Activated naive CD4-positive, alpha-beta T cell treated with anti-CD3 and anti-CD28 coated beads, Interleukin-2, amount 50 U/mL, for 72 hours (primary cell): ENCODE measurements at places on chromosomes 5 and 9.

DNA sequence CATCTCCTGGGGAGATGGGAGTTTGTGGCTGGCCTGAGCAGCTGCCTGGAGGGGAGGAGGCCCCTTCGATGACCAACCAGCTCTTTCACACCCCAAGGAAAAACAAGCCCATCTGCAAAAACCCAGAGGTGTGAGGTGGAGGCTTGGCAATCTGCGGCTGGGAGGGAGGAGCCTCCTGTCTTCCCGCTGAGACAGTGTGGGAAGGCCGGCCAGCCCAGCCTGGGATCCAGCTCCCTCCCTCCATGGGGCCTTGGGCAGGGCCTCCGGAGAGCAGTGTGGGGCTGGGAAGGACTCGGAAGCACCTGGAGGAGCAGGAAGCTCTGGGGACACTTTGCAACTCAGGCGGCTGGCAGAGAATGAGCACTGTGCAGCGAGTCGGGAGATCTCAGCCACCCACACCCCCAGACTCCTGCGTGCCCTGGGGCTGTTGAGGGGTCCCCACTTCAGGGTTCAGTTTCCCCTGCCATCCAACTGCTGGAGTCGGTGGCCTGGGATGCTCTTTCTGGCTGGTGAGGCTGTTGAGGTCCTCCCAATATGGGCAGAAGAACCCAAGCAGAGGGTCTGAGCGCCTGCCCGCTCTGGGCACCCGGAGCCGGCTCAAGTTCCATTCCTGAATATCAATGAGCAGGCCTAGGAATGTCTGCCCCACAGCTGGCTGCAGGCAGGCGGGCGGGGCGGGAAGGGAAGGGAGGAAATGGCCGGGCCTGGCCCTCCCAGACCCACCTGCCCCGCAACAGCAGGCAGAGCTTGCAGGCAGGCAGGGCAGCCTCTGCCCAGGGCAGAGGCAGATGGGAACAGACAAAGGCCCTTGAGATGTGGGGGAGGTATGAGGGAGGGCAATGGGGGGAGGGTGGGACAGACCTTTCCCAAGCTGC lies 101.1 kb downstream of the FGF18 start:
- DNase-seq = no peak

DNA sequence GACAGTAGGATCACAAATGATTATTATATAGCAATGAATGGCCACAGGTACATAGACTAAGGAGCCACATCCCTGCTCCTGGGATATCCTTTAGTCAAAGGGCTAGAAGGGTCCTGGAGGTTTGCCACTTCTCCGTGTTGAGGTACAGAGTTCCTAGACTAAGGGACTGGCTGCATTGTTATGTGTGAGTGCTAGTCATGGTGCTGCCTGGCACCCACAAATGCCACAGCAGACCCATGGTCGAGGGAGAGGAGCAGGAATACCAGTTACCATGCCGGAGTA lies 47.4 kb downstream of the EXOSC2 start:
- DNase-seq = no peak

DNA sequence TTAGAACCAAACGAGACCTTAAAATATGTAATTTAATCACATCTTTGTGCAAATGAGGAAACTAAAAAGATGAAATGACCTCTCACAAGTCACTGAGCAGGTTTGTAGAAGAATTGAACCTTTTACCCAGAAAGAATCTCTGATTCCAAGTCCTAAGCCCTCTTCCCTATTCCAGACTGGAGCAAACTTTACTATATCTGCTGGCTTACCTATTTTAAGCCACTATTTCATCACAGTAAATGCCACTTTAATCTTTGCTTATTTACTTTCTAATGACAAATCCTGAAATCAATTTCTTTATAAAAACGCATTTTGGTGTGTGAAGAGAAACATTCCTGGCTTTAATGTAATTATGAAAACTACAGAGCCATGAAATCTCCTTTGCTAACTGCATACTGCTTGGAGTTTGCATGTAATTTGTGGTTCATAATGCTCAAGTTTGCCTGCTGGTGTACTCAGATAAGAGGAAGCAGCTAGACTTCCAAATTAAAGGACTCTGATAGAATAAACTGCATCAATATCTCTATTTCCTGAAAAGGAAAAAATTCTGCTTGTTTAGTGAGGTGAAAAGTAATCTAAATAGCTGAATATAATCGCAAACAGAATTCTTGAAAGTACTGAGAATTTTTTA lies 121.2 kb downstream of the RAB3C start:
- no peak for DNase-seq

GRCh38 chr9:123548741-123549545 lies 192.9 kb downstream of the CRB2 start:
- DNase-seq = no peak

DNA sequence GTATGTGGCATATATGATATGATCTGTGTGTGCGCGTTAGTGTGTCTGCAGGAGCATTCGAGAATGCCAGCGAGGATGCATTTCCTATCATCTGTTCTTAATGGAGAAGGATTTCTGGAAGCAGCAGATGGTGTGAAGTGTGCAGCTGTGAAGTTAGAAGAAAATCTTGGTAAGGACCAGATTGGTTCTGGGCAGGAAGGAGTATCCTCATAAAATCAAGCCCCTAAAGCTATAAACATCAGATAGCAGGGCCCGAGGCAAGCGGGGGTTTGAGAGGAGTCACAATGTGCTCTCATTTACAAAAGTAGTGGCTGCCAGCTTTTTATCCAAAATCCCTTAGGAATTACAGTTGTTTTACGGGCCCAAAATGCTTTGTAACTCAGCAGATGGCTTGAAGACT lies 40.0 kb downstream of the DAPK1 start:
- no peak for DNase-seq

GRCh38 chr9:127201071-127201541 lies 63.5 kb upstream of the GARNL3 start:
- no peak for DNase-seq

GRCh38 chr9:117101008-117101407 lies 313.8 kb downstream of the ASTN2 start:
- no peak for DNase-seq

GRCh38 chr5:39867923-39868322 lies 443.1 kb upstream of the DAB2 start:
- DNase-seq = no peak

- DNase-seq = no peak
Measured at GRCh38 chr5:91865915-91866314, 482.8 kb upstream of the ARRDC3 start.

- no peak for DNase-seq
Measured at GRCh38 chr5:65120371-65120967, 351.7 kb downstream of the CWC27 start.

DNA sequence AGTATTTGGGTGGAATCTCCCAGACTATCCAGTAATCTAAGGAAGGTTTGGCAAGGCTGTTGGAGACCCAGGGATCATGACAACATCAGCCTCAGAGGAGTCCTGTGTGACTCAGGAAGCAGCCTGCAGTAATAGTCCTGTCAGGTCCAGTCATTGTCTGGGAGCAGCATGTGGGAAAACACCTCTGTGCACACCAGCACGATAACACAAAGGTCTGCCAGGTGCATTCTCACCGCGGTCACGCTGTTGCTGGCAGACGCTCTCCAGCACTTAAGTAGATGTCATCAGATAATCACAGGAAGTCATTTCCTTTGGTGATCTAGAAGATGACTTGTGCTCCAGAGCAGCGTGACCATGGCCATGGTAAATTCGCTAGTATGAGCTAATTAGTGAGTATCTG lies 99.2 kb upstream of the IQGAP2 start:
- DNase-seq = peak; percentile 62

DNA sequence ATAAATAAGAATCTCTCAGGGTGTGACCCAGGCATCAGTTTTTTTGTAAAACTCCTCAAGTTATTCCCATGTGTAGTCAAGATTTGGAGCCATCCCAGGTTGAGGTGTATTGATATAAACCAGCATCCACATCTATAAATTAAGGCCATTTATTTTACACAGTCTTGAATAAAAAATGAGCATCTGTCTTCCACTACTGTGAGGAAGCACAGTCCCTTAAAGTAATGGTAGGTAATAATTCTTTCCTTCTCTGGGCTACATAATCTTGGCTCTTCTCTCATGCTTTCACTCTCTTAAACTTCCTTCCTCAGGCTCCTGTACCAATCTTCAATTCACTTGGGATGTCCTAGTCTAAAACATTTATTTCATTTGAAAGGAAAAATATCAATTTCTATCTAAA lies 110.3 kb downstream of the PDE4D start:
- no peak for DNase-seq

GRCh38 chr9:27473111-27473529 lies 51.0 kb upstream of the IFNK start:
- no peak for DNase-seq

DNA sequence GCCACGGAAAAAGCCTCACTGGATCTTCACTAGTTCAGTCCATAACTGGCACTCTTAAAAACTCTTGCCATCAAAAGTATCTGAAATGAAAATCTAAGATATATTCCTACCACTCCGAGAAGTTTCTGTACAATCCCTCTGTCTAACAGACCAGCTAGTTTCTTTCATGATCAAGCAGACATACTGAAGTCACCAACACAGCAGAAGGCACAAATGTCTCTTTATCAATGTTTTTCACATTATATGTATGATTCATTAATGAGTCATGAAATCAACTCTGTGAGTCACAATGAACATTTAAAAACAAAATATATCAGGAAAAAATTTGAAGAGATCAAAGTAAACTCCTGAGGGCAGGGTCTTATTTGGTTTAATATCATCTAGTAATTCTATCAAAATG lies 50.8 kb downstream of the F2R start:
- no peak for DNase-seq
